Renal cortex interstitium (tissue), 15 donors: ENCODE measurements at places on chromosomes 5 and 9. TPM values are rescaled to one million over a fixed set of nuclear protein-coding genes. Genes with fewer than 3 reads are reported as not detected.

DNA sequence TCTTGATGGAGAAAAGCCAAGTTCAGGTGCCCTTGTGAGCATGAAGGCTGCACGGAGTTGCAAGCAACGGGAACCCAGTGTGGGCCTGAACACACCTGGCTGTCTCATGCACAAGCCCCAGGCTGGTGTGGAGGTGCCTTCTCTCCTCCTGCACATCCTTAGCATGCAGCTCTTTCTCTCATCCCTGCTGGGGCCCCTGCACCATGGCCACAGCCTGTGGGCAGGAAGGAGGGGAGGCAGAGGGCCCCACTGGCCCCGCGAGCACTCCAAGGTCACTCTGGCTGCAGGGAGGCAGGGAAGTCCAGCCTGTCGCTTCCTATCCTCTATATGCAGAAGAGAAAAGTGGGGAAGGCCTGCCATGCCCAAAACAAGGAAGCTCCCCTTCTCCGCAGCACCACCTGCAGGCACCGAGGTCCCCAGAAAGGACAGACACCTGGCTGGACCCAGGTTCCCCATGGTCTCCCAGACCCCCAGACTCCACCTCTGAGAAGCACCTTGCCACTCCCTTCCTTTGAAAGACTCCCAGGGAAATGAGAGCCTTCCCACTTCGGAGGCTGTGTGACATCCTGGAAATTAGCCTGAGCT is 18.6 kb downstream of the STKLD1 start:
- no peak for DNase-seq

DNA sequence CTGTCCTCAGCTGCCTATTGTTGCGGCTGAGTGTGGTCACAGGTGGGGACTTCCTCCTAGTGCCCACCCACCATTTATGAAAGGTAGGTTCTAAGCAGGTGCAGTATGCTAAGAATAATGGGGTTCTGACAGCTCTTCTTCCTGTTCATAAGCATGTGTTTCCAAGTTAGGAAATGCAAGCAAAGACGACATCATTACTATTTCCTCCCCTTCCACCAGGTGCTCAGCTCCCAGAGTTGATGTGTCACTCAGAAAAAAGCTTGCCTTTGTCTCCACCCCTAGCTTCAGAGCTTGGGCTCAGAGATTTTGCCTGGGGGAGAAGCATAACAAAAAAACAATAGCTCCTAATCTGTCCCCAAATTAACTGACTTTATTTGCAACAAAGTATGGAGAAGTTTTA is 1076.7 kb downstream of the NR2F1-AS1 start:
- DNase-seq = no peak

- no peak for DNase-seq
Measured at GRCh38 chr5:67395790-67396418, 199.3 kb upstream of the CD180 start.

DNA sequence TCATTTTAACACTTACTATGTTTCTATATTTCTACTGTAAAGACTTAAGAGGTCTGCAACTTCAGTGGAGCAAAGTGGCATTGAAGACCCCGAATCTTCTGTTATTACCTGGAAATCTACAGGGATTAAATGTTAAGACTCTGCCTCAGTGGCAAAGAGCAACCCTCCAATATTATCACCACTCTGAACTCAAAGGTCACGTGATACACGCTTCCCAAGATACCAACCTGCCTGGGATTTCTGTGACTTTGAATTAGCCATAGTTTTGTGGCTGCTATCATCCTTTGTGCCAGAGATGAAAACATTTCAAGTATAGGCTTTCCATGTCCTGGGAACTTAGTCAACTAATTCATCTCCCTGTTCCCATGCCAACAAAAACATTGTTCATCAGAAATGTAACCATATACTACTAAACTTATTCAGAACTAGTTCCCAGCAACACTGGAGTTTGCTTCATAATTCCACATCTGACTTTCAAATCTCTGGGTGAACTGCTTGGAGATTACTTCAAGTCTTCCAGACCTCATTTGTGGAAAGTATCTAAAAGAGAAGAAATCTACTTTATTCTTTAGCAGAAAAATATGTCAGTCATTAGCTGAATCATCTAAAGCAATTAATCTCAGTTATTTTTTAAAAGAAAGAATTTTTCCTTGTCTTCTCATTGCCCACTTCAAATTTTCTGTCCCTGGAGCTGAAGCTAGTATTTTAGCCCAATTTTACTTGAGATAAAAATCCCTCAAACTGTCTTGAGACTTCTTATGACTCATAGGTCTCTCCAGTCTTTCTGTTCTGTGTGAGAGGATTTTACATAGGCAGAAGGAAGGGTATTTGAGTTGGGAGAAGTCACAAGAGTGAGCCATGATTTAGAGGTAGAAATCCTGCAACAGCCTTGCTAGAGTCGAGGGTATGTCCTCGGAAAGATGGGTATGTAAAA is 83.0 kb downstream of the ZNF462 start:
- no peak for DNase-seq

DNA sequence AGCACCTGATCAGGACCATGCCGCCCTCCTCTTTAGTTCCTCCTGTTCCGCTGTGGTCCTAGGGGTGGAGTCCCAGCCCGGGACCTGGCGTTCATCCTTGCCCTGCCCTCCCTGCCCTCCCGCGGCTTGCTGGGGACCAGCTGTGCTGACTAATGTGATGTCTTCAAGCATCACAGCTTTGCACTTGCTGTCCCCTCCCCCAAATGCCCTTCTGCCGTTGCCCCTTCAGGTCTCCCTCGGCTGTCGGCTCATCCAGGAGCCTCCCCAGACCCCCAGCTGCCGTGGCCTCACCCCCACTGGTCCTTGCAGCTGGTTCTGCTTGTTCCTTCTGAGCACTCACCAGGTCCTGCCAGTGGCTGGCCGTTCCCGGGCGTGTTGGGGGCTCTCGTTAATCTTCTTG is 19.9 kb downstream of the RXRA start:
- DNase-seq = no peak

GRCh38 chr9:131483319-131484050 is 19.2 kb upstream of the POMT1 start:
- DNase-seq = no peak

- DNase-seq = no peak
Measured at GRCh38 chr5:99795031-99795430, 740.1 kb upstream of the FAM174A start.

DNA sequence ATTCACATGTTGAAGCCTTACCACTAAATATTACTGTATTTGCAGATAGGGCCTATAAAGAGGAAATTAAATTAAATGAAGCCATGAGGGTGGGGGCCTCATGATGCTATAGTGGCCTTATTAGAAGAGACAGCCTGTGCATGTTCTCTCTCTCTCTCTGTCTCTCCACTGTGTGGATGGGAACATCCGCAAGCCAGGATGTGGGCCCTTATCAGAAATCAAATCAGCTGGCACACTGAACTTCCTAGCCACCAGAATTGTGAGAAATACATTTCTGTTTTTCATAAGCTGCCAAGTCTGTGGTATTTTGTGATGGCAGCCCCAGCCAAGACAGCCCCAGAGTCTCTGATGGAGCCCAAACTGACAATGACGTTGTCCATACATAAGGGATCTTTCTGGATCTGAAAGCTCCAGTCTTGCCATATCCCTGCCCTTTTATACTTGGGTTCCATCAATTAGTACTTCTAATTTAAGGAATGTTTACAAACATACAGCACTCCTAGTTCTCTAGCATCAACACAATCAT is 300.5 kb upstream of the ATP10B start:
- DNase-seq = no peak

DNA sequence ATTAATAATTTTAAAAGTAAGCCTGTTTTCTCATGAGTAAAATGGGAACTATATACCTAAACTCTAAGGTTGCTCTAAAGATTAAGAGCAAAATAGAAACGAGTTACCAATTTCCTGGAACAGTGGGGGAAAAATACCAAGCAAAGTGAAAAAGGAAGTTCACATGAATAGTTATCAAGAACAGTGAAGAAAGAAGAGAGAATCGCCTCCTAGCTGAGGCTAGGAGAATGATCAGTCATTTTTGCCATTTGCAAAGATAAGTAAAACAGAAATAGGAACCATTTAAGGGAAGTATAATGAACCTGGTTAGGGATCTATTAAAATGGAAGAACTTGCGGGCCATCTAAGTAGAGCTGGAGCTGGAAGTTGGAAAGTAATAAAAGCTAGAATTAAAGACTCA is 50.7 kb downstream of the P4HA2 start:
- DNase-seq = no peak

- DNase-seq = no peak
Measured at GRCh38 chr9:129422032-129422842, 198.7 kb downstream of the C9orf50 start.

DNA sequence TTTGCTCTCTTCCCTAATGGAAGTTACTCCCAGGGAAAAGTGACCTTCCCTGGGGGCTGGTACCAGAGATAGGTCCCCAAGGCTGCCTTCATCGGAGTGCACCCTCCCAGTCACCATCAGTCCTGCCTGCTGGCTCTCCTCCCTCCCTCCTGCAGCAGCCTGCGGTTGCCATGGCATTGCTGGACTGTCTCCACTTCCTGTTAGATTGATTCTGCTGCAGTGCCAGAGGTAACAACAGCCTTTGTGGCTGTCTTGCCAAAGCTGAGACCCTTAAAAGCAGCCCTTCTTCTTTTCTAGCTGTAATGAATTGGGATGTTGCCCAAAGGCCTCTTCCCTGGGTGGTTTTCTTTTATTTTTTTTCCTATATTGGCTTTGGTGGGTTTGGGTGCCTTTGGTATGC is 78.1 kb upstream of the PRLR start:
- no peak for DNase-seq

GRCh38 chr9:133583586-133583985 is 25.6 kb downstream of the FAM163B start:
- DNase-seq = no peak

DNA sequence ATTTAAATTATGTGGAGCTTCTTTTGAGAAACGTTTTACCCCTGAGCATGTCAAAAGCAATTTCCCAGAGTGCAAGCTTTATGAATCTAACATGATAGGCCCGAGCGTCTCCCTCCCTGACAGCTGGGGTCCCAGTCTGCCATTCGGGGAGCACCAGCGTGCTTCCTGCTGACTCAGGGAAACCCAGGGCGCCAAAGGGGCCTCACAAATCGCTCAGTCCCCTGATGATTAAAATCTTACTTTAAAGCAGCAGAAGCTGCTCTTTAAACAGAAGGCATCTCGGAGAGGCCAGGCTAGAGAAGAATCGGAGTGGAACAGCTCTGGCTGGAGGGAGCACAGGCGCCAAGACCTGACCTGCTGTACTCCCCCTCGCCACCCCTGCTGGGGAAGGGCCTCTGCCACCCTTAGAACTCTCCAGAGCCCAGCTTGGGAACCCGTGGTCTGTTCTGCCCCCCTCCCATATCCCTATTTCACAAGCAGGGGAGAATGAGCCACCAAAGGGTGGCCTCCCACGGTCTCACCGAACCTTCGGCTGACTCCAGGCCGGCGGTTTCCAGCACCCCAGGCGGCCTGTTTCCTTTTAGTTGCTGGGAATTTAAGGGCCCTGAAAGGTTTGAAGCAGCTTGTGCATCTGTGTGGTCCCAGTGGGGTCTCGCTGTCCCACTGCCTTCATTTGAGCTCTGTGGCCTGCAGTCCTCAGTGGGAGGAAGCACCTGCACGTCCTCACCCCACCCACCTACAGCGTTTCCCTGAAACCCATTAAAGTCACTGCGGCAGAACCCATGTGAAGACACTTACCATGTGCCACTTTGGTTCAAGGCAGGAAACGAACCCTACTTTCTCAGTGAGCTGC is 147.6 kb downstream of the COL23A1 start:
- no peak for DNase-seq

ENC1 gene
- polyA plus RNA-seq = 67.1 TPM

IL33 gene
- 6.4 TPM for polyA plus RNA-seq

IQGAP2 gene
- 57.9 TPM for polyA plus RNA-seq

ACTBL2 gene
- polyA plus RNA-seq = not detected

SVEP1 gene
- polyA plus RNA-seq = 4.5 TPM

WDR38 gene
- 0.46 TPM for polyA plus RNA-seq
